LHCN-M2 (cell line): ENCODE measurements at places on chromosomes 7 and 10. TPM values are rescaled to one million over a fixed set of nuclear protein-coding genes. Genes with fewer than 3 reads are reported as not detected.

SYT15 gene
- total RNA-seq, result under 0.01 TPM in 1 of 2 replicates, not detected in the other

HOXA6 gene
- total RNA-seq, result 1.6 and 2.1 TPM in 2 replicates

PAPOLB gene
- total RNA-seq, result under 0.01 and 0.13 TPM in 2 replicates

VSTM2A gene
- not detected in 2 replicates for total RNA-seq

OR13A1 gene
- not detected in 2 replicates for total RNA-seq

GNGT1 gene
- not detected in 2 replicates for total RNA-seq

CALHM2 gene
- total RNA-seq, result 28.0 and 28.1 TPM in 2 replicates

GTF2I gene
- total RNA-seq, result 144 and 180 TPM in 2 replicates

DNA sequence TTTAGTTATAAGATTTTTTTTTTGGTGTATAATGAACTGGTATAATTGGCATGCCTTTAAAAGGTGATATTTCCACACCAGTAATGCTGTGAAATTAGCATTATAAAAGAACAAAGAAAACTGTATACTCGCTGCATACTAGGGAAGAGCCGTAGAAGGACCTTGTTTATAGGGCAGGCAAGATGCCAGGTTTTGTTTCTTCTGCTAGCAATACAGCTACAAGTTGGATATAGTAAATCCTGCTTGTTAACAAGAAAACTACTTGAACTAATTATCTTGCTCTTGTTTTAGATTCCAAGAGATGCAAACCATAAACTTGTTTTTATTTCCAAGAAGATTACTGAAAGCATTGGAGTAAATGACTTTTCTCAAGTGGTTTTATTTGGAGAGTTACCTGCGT is 1.9 kb downstream of the DNAH11 start:
- no peak for DNase-seq

DNA sequence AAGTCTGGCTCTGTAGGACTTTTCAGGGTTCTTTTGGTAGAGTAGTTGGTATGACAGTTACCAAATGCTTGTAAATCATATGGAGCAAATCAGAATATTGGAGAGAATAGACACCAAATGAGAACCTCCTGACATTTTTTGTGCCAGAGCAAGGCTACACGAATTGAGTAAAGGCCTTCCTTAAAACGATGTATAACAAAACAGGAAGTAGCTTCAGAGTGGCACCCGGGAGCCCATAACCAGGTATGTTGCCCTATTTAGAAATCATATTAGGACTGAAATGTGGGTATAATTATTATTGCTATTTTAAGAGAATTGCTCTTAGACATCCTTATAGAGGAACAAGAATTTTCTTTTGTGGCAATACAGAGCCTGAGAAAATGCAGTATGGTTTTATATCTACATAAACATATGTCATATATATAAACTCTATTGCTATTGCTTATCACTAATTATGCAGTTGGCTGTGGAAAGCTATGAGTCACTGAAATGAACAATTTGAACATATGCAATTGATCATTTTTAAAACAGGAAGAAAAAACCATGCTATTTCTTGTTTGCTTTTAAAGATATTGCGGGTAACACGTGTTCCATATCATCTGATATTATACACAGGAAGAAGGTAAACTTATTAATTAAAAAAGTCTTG is 197.4 kb upstream of the MTPN start:
- DNase-seq, result no peak

- DNase-seq, result peak; percentile 62
These were observed 12.5 kb upstream of the KLHL7 start for GRCh38 chr7:23093111-23093510.

GRCh38 chr10:114453576-114453975 is 49.3 kb upstream of the AFAP1L2 start:
- DNase-seq, result no peak

GRCh38 chr7:47908720-47909119 is 39.5 kb downstream of the PKD1L1 start:
- no peak for DNase-seq

- no peak for DNase-seq
These were observed 75.3 kb upstream of the CC2D2B start for GRCh38 chr10:95832216-95833041.

DNA sequence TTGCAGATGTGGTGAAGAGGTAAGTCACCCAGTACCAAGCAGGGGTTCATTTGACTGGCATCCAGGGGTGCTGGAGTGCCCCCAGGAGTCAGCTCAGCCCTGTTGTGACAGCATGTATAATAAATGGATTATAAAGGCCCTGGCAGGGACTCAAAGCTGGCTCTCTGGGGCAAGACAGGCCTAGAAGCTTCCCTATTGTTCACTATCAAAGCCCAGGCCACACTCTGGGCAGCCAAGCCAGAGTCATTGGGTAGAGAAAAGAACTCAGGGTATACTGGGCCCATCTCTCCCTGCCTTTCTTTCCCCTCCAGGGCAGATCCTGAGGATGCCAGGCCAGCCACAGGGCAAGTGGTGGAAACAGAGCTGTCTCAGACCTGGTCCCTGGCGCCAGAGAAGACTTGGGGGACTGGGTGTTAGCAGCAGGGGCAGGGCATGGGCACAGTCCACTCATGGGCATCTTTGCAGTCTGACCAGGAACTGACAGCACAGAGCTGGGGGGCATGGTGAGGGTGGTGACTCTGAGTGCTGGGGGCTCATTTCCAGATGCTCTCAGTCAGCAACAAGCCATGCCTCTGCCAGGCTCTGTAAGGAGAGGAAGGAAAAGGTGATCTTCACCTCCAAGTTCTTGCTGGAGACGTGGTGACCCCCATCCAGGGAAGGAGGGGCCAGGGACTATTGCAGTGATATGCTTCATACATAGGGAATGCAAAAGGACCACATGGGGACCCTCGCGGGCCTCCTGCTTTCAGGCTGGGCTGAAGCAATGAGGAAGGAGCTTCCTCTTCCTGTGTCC is 11.7 kb downstream of the RBP3 start:
- DNase-seq, result no peak

DNA sequence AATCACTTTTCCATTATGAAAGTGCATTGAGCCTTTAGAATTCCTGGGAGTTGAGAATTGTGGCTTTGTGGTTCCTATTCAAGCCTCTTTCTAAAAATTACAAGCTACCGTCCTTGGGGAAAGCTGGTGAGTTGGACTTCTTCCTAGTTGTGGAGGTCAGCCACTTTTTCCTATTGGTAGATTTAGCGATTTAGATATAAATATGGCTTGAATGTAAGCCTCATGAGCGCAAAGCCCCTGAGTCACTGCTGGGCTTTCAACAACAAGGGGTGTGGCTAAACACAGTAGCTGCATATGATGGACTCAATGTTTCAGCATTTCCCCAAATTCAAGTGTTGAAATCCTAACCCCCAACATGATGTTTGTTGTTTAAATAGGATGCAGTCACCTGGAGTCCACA is 150.0 kb upstream of the IGFBP3 start:
- DNase-seq, result peak; percentile 93

DNA sequence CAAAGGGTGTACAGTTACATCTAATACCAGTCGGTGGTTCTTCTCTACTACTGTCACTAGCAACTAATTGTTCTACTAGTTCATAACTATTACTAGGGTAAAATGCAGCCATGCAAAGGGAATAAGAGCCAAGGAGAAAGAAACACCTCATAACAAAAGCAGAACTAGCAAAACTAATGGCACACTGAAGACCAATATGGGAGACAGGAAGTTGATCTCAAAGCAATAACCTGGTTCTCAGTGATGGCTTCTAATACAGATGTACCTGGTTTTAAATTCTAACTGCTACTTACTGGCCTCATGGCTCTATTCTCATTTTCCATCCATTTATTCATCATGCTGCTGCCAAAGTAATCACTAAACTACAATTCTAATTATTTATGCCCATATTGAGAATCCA is 170.3 kb downstream of the SEMA3E start:
- DNase-seq, result no peak

GRCh38 chr10:92699518-92700381 is 10.0 kb downstream of the HHEX start:
- peak; percentile 50 for DNase-seq

GRCh38 chr10:48406204-48406603 is 99.7 kb downstream of the MAPK8 start:
- peak; percentile 73 for DNase-seq

- DNase-seq, result peak; percentile 42
These were observed 268.3 kb downstream of the TWIST1 start for GRCh38 chr7:18849130-18849529.

DNA sequence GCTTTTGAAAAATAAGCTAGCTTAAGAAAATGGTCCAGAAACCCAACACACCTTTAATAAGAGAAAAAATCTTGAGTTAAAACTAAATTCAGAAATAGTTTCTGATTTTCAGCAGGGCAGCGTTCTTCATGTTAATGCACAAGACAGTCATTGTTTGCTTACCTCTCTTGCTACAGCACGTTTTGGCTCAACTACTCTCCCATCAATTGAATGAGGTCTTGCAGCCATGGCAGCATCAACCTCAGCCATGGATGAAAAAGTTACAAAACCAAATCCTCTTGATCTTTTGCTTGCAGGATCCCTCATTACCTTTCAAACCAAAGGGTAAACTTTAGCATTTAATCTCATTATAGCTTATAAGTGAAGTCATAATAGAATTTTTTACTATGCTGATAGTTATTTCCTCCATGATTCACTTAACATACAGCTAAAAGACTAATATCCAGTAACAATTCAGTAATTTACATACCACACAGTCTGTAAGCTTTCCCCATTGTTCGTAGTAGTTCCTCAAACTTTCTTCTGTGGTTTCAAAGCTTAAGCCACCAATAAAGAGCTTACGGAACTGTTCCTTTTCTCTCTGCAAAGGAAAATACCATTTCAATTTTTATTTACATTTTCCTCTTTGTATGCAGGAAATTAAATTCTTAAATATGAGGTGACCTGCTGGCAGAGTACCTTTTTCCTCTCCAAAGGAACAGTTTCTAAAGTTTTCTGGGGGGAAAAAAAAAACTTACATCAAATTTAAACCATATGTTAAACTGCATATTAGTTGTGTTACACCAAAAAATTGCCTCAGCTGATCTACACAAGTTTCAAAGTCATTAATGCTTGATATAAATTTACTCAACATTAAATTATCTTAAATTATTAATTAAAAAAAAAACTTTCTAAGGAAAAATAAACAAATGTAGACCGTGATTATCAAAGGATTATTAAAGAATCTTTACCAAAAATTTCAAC is 3.1 kb downstream of the HNRNPA2B1 start:
- no peak for DNase-seq

GRCh38 chr7:126441745-126442144 is 811.0 kb downstream of the GRM8 start:
- no peak for DNase-seq

- DNase-seq, result no peak
These were observed 215.8 kb downstream of the CHCHD3 start for GRCh38 chr7:132866144-132866531.

GRCh38 chr10:1600861-1601260 is 136.5 kb downstream of the ADARB2 start:
- no peak for DNase-seq
